ENCODE measurements at places on chromosomes 7 and 10. TPM values are rescaled to one million over a fixed set of nuclear protein-coding genes. Genes with fewer than 3 reads are reported as not detected.

Gene DDX50
- total RNA-seq = 35.8 TPM

Gene TMEM236
- under 0.01 TPM for total RNA-seq

Gene SDK1
- 0.43 TPM for total RNA-seq

Gene SRRM3
- 0.64 TPM for total RNA-seq

GRCh38 chr7:128164061-128164954 is 76.8 kb upstream of the LEP start:
- DNase-seq = peak; percentile 14

GRCh38 chr10:22321924-22322640 is 1.2 kb downstream of the BMI1 start:
- DNase-seq = peak; percentile 20

GRCh38 chr10:97777143-97777542 is 5.3 kb upstream of the SFRP5 start:
- no peak for DNase-seq

GRCh38 chr7:116683786-116684185 is 11.8 kb downstream of the MET start:
- no peak for DNase-seq
